ENCODE measurements at places on chromosomes 13 and 19.

GRCh38 chr13:26967119-26968038 is 204.2 kb downstream of the USP12 start:
- no peak for DNase-seq

- no peak for DNase-seq
These were observed 3.1 kb downstream of the NCAN start for GRCh38 chr19:19214892-19215291.

DNA sequence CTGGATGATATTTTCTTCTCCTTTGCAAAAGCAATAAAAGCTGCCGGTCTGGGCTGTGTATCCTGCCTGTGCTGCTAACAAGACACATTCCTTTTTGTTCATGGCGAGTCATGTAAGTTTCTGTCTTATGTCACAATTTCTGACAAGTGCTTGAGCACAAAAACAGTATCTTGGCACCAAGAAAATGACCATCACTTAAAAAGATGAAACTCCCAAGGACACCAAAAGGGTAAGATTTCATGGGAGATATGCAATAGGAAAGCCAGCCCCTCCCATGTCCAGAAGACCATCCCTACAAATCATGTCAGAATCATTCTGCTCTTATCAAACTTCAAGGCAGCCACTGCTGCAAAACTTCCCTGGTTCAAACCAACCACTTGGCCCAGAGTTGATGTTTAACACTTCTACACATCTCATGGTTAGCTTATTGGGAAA is 375.4 kb upstream of the ZNF507 start:
- DNase-seq = no peak

DNA sequence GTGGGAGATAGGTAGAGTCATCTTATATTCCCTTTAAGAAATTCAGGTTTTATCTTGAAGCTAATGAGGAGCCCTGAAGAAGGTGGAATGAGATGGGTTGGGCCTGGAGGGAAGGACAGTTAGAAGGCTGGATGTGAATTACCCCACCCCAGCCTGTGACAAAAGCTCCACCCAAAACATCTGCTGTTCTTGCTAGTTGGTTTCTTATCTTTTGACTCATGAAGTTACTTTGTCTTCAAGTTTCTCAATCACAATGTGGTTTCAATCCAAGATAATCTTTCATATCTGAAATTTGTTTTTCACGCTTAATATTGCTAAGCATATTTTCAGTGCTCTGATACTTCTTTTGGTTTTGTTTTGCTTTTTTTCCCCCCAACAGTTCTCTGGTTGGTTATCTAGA is 38.3 kb upstream of the HMGB1 start:
- no peak for DNase-seq

DNA sequence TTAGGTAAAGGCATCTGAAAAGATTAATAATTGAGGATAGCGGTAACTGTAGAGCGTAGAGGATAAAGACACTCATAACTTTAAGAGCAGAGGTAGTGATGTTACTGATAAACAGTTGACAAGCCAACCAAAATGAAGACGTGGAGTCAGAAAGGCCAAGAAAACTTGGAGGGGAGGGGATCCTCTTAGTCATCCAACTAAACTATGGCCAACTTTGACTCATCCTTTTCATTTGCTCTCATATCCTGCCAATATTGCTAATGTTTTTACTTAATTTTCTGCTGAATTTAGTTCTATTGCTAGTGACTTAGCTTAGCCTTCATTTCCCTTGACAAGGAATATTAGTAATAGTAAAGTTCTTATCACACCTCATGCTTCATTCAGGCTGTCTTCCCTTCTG is 13.4 kb downstream of the ITGBL1 start:
- no peak for DNase-seq

DNA sequence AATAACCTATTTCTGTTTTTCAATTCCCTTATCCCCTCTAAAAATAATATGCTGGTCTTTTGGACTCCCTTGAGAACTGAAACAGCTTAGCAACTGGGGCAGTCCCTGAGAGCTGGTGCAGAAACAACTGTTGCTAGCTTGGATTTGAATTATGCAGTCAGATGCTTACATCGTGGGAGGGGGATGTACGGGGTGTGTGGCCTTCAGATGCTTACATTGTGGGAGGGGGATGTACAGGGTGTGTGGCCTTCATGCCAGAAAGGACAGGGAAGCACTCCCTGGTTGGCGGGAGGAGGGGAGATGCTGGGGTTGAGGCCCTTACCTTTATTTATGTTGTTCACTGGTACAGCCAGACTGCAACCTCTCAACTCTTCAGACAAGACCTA is 25.6 kb downstream of the LRCH1 start:
- DNase-seq = no peak

- DNase-seq = no peak
These were observed 15.8 kb upstream of the C19orf33 start for GRCh38 chr19:38288123-38288855.

- no peak for DNase-seq
These were observed 72.2 kb downstream of the DHRS12 start for GRCh38 chr13:51731759-51732158.

GRCh38 chr13:30133996-30134395 is 173.4 kb downstream of the KATNAL1 start:
- DNase-seq = no peak

DNA sequence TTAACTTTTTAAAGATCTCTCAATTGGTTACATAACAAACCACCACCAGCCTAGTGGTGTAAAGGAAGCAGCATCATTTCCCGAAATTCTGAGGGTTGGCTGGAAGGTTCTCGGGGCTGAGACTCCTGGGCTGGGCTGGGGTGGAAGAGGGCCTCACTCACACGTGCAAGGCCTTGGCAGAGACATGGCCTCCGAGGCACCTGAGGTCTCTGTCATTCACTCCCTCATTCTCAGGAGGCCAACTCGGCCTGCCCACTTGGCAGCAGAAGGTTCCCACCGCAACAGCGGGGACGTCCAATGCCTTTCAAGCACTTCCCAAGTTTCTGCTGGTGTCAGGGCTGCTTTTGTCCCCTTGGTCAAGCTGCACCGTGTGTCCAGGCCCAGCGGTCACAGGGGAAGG is 18.6 kb upstream of the RASA3 start:
- no peak for DNase-seq

GRCh38 chr13:76803831-76804230 is 82.4 kb downstream of the KCTD12 start:
- no peak for DNase-seq

- no peak for DNase-seq
These were observed 847.3 kb downstream of the PCDH17 start for GRCh38 chr13:58478858-58479257.

DNA sequence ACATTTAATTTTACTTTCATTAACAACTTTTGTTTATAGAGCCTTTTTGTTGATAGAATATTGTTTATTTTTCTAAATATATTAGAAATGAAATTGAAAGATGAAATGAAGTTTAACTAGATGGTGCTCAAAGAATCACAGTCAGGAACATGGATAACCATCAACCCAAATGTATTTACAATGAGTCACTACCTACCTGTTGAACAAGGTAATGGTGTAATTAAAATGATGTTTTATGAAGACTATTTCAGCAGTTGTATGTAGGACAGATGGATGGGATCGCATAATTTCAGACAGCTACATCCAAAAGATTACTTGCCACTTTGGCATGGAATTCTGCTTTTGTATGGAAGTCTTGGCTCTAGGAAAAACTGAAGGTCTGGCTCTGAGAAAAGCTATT is 403.6 kb upstream of the SLC10A2 start:
- no peak for DNase-seq

- DNase-seq = no peak
These were observed 1.6 kb downstream of the DACT3 start for GRCh38 chr19:46659151-46660007.

DNA sequence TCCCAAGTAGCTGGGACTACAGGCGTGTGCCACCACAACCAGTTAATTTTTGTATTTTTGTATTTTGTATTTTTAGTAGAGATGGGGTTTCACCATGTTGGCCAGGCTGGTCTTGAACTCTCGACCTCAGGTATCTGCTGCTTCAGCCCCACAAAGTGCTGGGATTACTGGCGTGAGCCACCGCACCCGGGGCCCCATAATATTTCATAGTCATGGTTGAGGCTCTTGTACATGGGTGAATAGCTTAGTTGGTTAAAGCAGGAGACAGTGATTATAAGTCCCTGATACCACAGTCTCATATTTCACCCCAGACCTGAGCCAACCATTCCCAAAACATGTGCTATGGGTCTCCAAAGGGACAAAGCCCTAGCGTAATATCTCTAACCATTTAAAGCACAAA is 26.1 kb downstream of the MBNL2 start:
- no peak for DNase-seq

All from vagina (tissue), 2 donors.